ENCODE measurements at places on chromosomes 2 and 18.

DNA sequence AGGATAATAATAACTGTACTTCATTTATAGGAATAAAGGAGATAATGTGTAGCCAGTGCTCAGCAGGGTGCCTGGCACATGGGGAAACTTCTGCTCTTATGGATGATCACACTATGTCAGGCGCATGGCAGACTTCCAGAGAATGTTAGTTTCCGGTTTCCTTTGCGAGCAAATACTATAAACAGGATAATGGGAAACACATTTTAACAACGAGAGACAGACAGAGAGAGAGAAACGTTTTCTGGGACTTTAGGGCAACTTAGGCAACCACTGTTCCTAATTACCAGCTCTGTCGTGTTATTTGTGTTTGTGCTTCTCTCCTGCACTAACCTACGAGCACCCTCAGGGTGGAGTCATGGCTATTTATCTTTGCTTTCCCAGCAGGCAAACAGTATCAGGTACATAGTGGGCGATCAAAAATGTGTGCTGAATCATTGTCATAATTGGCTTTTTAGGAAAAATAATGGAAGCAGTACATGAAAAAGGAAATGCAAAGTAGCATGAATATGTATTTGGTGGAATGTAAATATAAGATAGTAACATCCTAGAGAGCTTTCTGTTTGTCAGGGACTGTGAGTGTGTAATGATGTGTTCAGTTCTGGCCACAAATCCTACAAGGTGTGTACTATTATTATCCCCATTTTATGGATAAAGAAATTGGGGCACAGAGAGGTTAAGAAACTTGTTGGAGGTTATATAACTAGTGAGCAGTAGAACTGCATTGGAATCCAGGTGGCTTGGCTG lies 36.8 kb upstream of the IGFBP2 start:
- DNase-seq = no peak

GRCh38 chr2:31223026-31223425 lies 5.7 kb upstream of the CAPN14 start:
- no peak for DNase-seq

DNA sequence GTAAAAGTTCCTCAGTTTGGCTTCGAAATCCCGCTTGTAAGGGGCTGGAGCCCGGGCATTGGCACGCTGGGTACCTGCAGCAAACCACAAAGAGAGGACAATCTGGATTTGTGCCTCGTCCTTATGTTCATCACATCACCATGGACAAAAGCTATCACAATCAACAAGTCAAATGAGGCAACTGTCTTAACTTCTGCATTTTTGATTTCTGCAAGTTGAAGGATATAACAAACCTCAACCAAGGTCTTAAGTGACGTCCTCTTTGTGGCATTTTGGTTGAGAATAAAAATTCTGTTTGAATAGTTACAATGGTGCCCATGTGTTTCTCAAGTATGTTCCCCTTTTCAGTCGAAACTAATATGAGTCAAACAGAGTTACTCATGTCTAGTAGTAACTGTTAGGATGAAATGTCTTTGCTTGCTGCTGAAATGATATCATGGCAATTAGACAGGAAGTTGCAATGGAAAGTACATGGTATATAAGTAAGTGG lies 70.8 kb upstream of the STK17B start:
- no peak for DNase-seq

DNA sequence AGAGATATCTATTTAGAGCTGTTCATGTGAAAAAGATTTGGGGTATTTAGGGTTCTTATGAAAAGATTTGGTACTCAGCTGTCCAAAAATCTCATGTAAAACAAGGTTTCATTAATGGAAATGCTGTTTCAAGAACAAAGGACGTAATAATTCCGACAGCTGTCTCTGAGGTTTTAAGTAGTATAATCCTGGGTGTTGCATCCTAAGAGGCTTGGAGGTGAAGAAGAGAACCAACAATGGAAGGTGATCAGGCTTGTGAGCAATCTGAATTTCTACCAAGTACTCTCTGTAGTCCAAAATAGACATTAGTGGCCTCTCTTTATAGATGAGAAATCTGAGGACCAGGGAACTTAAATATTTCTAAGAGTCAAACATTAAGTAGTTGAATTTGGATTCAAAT lies 205.1 kb downstream of the BABAM2 start:
- DNase-seq = no peak

DNA sequence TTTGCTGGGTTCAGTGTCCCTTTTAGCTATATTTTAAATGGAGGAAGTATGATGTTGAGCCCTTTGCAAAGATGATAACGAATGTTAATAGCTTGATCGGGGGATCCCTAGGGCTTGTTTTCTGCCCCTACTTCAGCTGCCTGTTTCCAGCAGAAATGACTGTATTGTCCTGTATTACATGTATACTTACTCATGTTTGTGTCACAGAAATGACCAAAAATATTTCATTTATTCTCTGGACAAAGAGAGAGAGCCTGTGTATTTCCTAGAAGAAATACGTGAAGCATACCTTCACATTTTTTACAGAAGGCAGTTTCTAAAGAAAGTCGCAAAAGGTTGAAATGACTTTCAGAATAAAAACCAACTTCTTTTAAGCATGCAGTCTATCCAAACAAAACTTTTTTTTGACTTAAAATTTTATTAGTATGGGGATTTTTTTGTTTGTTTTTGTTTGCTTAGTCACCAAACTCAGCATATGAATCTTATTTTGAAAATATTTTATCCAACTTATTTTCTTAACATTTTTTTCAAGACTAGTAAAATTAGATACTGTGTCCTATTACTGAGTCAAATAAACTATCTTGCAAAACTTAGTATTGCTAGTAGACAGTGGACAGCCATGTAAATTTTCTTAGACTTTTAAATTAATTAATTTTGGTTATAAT lies 68.9 kb downstream of the PTRHD1 start:
- no peak for DNase-seq

DNA sequence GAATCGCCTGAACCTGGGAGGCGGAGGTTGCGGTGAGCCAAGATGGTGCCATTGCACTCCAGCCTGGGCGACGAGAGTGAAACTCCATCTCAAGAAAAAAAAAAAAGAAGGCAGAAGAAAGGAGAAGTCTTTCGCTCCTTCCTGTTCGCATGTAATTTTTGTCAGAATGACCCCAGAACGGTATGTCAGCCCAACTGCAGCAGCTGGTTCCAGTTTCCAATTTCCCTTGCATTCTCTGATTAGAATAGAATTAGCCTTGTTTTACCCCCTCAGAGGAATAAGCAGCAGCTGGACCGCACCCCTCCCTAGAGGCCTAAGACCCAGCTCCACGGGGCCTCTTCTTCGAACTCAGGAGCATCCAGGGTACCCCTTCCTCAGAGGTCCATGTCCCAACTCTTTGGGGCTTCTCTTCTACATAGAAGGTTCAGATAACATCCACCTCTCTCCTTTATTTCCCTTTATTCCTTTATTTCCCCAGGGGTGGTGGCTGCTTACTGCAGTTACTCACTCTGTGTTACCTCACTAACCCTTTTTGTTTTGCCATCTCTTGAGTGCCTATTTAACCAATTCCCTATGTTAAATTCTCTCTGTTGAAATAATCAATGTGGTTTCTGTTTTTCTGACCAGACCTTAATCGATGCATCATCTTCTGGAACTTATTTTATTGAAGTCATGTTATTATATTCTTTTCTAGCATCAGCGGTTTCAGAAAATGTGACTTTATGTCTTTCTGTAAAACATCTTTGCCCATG lies 7.2 kb upstream of the PUM2 start:
- no peak for DNase-seq

DNA sequence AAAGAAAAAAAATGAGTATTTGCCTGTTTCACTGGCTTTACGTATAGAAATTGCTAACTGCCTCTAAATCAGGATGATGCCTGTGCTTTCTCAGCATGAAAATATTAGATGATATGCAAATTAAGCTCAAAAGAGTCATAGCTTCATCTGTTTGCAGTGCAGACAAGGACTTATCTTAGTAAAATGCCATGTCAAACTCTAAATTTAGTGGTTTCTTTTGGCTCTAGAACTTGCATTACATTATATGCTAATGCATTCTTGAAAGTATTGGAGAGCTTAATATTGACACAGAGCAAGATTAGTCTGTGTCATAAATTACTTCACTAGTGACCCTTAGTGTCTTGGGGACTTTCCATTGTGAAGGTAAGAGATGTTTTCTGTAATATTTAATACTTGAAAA lies 1109.1 kb upstream of the NRXN1 start:
- no peak for DNase-seq

- DNase-seq = no peak
Observed at GRCh38 chr18:30578707-30579106, 463.8 kb downstream of the DSC3 start.

- DNase-seq = no peak
Observed at GRCh38 chr2:148622366-148622765, 22.2 kb upstream of the EPC2 start.

GRCh38 chr2:68553098-68553497 lies 85.7 kb downstream of the APLF start:
- DNase-seq = no peak

DNA sequence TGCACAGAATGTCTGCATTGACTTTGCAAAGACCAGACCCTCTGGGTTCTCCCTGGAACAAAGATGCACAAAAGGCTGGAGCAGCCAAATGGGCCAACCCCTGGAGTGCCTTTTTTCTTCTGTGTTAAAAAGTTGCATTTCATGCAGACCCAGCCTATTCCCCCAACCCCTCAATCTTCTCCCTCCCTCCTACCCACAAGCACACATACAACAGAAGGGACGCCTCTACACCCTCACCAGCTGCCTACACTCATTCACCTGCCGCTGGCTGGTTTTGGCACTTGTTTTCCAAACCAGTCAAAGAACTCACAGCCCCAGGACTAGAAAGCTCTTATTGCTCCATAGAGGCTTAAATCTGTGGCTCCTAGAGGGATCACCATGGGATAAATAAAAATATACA lies 16.6 kb downstream of the MARCHF4 start:
- no peak for DNase-seq

All from HEK293T (cell line).